ENCODE measurements at places on chromosomes 3 and 15.

GRCh38 chr3:34376691-34377090 lies 578.3 kb downstream of the PDCD6IP start:
- DNase-seq: no peak

GRCh38 chr15:35713733-35714132 lies 167.8 kb upstream of the DPH6 start:
- no peak for DNase-seq

DNA sequence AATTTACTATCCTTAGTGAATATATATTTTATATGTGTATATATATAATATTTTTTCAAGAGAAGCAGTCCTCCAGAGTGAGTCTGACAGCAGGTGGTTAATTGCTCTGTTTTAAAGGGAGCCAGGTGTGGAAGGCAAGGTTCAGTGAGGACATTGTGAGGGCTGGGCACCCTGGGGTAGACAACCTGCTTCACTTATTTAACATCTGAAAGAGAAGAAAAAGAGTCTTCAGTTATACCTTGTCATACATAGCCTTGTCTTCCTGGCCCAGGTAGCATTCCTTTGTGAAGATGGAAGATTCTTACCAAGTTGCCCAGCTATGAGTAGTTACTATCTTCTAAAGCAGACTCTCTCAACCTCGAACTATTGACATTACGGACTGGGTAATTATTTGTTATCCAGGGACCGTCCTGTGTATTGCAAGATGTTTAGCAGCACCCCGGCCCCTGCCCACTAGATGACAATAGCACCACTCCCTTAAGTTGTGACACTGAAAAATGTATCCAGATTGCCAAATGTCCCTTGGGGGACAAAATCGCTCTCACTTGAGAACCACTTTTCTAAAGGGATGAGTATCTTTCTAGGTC lies 336.0 kb upstream of the TRIM42 start:
- DNase-seq: no peak

GRCh38 chr15:69755551-69756310 lies 303.1 kb downstream of the RPLP1 start:
- DNase-seq: peak; percentile 36

DNA sequence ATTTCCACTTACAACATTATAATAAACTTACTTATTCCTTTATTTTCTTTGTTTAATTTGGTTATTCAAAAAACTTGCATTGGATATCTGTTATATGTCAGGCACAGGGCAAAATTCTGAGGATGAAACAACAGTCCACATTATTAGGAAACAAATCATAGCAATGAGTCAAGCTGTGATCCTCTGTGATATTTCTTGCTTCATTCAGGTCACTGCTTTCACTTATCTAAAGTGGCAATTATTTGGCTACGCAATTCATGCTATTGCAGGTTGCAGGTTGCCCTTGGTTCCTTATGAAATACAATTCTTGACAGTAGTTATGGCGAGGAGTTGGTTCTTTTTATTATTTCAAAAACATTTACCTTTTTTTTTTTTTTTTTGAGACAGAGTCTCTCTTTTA lies 66.4 kb upstream of the CNTN6 start:
- no peak for DNase-seq

DNA sequence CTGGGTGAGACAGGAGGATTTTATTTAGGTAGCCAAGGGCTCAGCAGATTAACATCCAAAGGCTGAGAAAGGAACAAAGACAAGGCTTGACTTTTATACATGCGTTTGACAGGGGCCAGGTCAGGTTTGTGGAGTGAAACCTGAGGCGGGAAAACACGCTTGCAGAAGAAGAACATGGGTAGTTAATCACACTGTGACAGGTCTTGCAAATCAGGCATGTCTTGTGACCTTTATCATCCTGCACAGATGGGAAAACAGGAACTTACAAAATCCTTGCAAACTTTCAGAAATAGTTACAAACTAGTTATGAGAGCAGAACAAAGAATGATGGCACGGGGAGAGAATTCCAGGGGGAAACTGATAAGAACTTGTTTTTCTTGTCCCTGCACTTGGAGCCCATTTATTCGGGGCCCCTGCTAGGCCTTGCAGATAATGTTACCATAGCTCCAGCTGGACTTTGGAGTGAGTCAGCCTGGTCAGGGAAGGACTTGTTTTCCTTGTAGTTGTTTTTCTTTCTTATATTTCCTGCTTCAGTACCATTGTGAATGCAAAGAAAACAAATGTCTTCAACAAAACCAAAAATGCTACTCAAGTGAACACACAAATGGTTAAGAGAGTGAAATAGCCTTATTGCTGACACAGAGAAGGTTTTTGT lies 965.9 kb upstream of the ROBO1 start:
- no peak for DNase-seq

GRCh38 chr3:116445311-116445841 lies at the start of gene LSAMP:
LSAMP (minus strand) TSS chr3:116445487.
- DNase-seq: no peak

DNA sequence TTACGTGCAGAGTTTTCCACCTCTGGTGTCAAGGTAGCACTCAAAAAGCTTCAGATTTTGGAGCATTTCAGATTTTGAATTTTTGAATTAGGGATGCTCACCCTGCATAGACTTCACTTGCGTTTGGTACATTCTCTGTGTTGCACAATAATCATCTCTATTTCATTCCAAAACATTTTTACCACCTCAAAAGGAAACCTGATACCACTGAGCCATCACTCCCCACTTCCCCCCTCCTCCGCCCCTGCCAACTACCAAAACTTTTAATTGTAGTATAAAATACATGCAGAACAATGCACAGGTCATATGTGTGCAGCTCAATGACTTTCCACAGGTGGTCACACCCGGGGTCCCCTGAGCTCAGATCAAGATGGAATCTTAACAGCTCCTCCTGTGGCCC lies 208.8 kb downstream of the SV2B start:
- DNase-seq: no peak

DNA sequence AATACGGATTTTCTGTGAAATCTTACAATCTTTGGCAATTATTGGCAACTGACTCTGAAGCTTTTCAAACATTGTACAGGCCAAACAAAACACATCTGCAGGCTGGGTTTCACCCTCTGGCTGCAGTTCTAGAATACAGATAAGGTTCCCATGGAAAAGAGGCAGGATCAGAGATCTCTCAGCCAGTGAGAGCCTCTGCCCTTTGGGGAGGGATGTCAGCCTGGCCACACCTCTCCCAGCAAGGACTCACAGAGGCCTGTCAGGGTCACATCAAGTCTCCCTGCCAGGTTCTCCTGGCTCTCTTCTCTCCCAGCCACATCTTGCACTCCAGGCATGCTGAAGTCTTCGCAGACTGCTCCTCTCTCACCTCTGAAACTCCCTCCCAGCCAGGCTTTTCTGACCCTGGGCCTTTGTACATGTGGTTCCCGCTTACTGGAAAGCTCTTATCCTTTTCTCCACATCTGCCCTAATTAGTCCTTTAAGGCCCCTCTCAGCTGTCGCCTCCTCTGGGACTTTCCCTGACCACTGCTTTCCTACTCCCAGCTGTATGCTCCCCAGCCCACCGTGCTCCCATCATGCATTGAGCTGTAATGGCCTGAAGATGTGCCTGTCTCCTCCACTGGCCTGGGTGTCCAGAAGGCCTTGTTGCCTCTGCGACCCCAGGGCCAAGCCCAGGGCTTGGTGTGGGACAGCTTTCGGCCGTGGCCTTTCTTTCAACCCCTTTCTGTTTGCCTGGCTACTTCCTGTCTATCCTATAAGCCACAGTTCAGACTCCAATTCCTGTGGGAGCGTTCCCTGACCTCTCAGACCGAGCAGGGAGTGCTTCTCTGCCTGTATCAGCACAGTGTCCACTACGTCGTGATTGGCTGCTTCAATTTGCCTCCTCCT lies 4.3 kb downstream of the RBP1 start:
- DNase-seq: no peak

- DNase-seq: no peak
Measured at GRCh38 chr3:116200956-116201690, 244.2 kb downstream of the LSAMP start.

GRCh38 chr15:60745469-60746061 lies 266.6 kb upstream of the ICE2 start:
- no peak for DNase-seq

DNA sequence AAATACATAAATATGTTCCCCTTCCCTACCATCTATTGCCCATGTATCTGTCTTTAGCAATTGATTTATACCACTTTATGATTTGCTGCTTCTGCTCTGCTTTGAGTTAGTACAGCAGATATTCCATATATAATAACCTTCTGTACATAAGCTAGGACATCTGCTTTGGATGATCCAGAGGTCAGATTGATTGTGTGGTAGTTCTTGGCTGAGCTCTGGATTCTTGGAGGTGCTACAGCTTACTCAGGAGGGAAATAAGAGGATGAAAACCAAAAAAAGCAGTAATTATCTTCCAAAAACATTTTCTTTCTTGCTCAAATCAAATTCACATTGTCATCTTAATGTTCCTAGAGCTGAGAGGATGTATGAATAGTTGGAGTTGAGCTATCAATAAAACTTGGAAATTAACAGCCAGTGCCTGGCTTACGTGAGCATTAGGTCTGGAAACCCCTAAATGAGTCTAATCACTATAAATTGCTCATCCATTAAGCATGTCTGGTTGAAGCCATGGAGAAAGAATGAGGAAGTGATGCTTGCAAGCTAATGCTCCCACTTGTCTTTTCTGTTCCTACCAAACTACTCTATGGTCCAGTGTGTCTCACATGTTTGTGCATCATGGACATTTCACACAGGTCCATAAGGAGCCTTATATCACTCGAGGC lies 36.3 kb upstream of the TMEM42 start:
- no peak for DNase-seq

- DNase-seq: no peak
Measured at GRCh38 chr15:49154799-49155109, 645 bp downstream of the COPS2 start.

DNA sequence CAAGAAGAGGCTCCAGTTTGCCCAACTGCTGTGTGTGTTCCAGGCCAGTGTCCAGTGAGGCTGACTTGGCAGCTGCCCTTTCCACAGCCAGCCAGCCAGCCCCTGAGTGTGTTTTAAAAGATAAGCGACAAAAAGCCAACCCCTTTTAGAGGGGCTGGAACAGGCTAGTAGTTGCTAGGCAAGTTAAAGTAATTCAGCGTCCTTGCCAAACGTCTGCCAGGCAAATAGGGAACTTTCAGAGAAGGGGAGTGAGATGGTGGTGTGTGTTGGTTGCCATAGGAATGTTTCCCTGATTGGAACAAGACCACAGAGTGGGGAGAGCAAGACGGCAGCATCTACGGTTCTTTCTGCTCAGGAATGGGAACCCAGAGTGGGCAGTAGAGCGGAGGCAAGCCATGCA lies 86.3 kb downstream of the TMEM108 start:
- DNase-seq: no peak

- DNase-seq: no peak
Measured at GRCh38 chr3:185726254-185726967, 98.4 kb downstream of the IGF2BP2 start.

- no peak for DNase-seq
Measured at GRCh38 chr15:42879443-42879842, 41.1 kb downstream of the TTBK2 start.

DNA sequence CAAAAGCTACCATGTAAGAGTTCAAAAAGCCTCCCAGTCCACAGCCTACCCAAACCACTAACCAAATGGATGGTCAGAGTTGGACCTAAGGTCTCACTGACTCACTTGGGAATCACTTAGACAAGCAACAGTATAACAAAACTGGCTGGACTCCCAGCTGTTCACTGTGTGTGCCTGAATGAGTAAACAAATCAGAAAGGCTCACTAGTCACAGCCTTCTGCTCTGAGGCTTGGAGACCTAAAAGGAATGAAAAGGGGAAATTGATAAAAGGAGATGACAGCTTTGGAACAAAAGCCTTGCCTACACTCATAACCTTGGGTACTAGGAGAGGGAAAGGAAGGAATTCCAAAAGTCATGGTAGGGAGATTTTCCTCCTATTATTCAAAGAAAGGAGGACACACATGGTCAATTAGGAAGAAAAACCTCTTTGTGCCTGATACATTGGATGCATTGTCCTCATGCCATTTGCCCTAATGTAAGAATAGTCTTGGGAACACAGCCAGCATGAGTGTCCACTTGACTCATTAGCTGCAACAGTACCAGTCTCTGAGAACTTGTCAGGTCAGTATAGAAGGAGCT lies 92.3 kb downstream of the FRMD5 start:
- no peak for DNase-seq

- DNase-seq: no peak
Measured at GRCh38 chr3:174295306-174296092, 563.6 kb upstream of the NAALADL2 start.

- DNase-seq: no peak
Measured at GRCh38 chr3:128614076-128614475, 36.5 kb downstream of the RPN1 start.

- DNase-seq: no peak
Measured at GRCh38 chr3:28134198-28134597, 107.2 kb upstream of the CMC1 start.

GRCh38 chr15:40379374-40379773 lies 3.1 kb upstream of the KNSTRN start:
- DNase-seq: no peak

DNA sequence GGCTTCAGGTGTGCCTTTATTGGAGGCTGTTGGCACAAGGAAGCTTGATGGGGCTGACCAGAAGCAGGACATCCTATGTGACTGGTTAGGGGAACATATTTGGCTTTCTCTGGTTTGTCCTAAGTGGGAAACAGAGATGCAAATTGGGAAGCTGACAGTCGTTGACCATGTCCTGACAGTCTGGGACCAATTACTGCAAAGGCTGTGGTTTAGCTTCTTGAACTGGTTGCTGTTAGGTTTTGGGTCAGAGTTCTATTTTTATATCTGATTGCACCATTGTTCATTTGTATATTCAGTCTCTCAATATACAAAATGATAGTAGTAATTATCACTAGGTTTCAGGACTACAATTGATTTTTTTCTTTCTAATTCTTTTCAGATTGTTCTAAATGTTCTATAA lies 36.8 kb downstream of the SNTN start:
- DNase-seq: no peak

DNA sequence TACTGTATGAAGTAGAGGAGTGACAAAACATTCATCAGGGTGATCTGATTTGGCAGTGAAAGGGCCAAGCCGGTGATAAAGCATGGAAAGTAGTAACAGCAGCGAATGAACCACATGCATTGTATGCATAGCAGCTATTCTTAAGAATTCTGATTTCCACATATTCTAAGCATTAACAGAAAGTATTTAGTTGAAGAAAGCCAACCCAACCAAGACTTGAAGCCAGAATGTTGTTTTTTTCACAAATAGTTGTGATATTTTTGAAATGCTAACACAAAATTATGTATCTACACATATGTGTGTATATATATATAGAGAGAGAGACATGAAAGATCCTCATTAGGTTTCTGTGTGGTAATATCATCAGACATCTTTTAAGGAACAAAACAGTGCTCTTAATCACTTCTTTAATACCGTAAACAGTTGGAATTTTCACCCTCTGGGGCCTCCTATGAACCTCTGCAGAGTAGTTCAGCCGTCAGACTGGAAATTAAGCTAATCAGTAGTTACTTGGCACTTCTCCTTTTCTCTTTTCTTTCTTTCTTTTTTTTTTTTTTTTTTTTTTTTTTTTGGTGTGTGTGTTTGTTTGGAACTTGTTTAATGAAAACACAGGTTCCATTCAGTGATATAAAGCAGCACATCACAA lies 139.6 kb downstream of the CMSS1 start:
- DNase-seq: no peak

- no peak for DNase-seq
Measured at GRCh38 chr3:194272861-194273742, 78.0 kb downstream of the CPN2 start.

- no peak for DNase-seq
Measured at GRCh38 chr15:48170981-48171380, 7.1 kb downstream of the MYEF2 start.
